RPMI7951 (cell line): ENCODE measurements at places on chromosomes 3 and 15. TPM values are rescaled to one million over a fixed set of nuclear protein-coding genes. Genes with fewer than 3 reads are reported as not detected.

DNA sequence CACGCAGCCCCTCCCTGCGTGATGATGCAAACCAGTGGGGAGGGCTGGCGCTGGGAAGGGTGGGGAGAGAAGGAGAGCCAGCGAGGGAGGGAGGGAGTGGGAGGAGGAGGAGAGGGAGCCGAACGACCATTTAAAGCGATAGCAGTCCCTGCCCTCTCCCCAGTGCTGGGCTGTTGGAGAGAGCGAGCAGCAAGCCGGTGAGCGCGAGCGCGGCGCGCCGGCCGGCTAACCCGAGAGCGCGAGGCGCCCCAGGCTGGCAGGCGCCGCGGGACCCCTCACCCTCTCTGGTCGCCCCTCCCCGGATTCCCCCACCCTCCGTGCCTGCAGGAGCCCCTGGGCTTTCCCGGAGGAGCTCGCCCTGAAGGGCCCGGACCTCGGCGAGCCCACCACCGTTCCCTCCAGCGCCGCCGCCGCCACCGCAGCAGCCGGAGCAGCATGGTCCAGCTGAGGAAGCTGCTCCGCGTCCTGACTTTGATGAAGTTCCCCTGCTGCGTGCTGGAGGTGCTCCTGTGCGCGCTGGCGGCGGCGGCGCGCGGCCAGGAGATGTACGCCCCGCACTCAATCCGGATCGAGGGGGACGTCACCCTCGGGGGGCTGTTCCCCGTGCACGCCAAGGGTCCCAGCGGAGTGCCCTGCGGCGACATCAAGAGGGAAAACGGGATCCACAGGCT, at the start of gene GRM7:
Gene GRM7 (plus strand): TSS at position 162 of the 671 bp plus-strand sequence.
- DNase-seq, result no peak

DNA sequence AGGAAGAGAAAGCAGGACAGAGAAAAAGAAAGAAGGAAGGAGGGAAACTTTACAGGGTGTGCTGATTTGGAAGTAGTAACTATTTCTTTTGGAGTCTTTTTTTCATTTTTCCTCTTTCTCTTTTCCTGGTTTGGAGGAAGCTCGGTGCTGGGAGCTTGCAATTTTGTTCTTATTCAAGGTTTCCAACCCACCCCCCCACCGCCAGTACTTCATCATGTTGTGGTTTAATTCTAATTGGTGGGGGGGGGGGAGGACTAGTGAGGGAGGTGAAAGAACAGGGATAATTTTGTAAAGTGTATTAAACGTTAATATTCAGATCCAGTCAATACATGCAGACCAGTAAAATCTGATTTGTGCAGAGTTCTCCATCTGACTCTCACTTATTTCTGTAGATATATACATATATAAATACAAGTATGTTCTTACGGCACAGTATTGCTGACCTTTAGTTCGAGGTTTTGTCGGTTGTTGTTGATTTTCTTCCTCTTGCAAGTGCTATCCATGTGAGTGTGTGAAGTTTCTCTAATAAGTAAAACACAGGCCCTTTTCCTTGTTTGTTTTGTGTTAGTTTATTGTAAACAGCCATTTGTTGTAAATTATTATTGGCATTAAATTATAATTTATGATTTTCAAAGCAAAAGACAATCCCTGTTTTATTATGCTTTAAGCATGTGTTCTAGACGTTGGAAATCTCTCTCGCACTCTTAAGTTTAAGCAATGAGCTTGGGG, 9.3 kb downstream of the NR2F2 start:
- DNase-seq, result no peak

- no peak for DNase-seq
These were observed 3.0 kb downstream of the SMC4 start for GRCh38 chr3:160402221-160403027.

DNA sequence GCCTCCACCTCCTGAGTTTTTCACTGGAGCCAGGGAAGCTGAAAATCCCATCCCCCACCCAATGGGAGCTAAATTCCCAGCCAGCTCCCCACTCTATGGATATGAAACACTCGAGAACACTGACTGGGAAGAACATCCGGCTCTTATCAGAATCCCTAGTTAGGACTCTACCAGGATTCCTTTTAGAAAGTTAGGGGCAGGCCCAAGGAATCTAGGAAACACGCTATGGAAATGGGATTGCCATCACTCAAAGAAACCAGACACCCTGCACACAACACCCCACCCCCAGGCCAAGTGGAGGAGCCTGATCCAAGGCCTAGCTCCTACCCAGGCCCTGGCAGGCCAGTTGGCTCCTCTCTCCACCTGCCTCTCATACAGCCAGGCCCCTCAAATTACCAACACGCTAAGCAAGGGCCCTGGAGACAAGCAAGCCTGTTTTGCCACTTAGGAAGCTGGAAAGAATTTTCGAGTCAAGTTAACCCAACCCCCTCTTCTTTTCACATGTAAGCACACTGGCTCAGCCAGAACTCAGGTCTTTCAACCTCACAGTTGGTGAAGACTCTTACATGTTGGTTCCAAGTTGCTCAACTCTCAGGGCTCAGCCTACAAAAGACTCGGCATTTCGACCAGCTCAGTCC, 75.5 kb downstream of the RBPMS2 start:
- DNase-seq, result peak; percentile 41

DNA sequence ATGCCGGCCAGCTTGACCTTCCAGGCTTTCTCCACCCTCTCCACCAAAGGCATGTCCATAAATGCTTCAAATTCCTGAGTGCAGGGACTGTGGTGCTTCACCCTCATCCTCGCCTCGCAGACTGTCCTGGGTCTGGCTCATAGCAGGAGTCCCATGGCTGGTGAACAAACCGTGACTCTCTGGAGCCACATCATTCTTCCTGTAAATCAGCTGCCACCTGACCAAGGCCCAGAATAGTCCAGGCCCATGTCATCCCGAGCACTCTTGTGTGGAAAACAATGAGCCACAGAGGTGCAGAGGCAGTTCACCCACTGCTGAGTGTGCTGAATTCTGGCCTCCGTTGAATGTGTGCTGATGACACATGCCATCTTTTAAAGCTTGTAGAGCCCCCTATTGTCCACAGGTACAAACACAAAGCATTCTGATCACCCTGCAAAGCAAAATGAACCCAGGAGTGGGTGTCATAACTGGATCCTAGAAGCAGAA, 68.6 kb downstream of the ABHD5 start:
- DNase-seq, result peak; percentile 71

GRCh38 chr3:102691507-102691906, 256.7 kb downstream of the ZPLD1 start:
- DNase-seq, result no peak

The ZNF385D gene
- not detected in 2 replicates for total RNA-seq
